ENCODE measurements at places on chromosomes 11 and 22.
A peak's percentile ranks its signal among the peaks of the same experiment; 100 is the strongest.

GRCh38 chr11:43392713-43393112 lies 34.0 kb downstream of the TTC17 start:
- peak; percentile 73 for DNase-seq

- no peak for DNase-seq
These were observed 60.9 kb upstream of the EMID1 start for GRCh38 chr22:29144786-29145160.

DNA sequence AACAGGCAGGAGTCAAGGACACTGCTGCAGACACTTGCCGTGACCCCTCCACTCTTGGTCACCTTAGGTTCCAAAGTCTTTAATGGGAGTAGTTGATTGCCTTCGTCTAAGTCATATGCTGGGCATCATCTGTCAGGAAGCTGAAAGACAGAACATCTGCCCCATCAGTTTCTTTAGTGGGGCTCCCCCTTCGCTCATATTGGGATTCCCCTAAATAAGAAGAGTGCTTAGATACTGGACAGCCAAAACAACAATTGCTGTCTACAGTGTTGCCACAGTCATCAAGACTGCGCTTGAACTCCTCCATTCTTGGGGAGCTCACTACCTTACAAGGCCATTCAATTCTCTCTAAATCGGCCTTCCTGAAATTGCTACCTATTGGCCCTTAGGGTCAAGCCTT lies 58.5 kb downstream of the UBASH3B start:
- DNase-seq: no peak

DNA sequence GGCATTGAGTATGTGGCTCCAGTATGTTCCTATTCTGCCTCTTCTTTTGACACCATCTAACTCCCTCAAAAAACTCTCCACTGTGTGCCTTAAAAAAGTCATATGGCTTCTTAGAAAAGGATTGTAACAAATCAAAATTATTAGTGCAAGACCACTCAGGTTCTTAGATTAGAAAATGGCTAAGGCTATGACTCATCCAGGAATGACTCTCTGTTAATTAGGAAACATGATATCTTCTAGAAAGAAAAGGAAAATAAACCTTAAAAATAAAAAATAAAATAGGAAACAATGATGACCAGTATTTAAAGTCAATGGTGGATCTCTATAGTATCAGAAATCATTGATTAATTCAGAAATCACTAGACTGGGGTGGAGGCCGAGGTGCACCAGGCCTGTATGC lies 21.7 kb downstream of the SLC25A17 start:
- DNase-seq: no peak

GRCh38 chr22:33902073-33902472 lies 18.2 kb downstream of the LARGE1 start:
- DNase-seq: no peak

Measured in activated CD4-positive, alpha-beta T cell treated with anti-CD3 and anti-CD28 coated beads, Interleukin-2, amount 10 ng/mL, durations not matched to agents 24 days and 14 days (primary cell).